ENCODE measurements at places on chromosomes 1 and 21.
A peak's percentile ranks its signal among the peaks of the same experiment; 100 is the strongest.

DNA sequence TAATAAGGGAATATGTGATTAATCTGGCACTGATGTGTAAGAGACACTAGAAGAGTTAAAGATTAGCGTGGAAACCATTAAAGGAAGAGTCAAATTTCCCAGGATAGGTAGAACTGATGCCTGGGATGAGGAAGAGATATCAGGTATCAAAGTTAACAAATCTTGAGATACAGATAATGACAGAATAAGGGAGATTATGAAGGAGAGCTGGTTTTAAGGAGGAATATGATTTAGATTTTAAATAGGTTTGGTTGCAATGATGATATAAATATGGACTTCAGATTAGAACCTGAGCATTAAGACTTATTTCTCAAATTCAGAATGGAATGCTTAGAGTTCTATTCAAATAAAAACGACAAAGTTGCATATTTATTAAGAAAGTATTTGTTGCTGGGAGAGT is 26.2 kb downstream of the MAGI3 start:
- DNase-seq, result no peak

DNA sequence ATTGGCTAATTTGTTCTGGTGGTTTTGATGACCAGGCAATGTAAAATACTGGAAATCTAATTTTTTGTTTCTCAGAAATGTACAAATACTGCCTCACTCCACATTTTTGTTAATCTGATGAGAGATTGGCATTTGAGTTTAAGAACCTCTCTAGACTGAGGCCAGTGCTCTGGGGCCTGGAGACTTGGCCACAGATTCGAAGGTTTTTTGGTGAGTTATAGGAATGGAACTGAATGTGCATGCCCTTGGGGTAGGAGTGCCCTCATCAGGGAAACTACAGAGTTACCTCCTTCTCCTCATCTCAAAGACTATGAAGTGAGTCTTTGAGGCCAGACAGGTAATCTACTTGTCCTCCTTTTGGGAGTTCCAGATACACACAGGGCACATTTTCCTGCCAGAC is 347.9 kb downstream of the LTN1 start:
- DNase-seq, result no peak

DNA sequence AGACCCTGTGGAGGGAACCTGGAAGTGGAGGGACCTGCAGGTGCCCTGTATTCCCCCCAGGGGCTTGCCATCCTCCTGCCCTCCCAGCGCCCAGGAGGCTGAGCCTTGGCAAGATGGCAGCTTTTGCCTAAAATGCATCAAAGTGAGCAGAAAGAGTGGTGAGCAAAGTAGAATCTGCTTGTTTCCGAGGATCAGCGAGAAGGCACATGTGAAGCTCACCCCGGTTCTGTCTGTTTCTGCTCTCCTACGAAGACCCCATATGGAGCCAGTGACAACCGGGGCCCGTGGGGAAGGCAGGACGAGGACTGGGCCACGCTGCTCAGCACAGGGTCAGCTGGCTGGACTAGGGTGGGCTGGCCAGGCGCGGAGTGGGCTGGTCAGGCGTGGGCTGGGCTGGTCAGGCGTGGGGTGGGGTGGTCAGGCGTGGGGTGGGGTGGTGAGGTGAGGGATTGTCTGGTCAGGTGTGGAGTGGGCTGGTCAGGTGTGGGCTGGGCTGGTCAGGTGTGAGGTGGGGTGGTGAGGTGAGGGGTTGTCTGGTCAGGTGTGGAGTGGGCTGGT is 5.2 kb upstream of the FNDC10 start:
- DNase-seq, result no peak

GRCh38 chr1:102879439-102879993 is 228.8 kb downstream of the COL11A1 start:
- DNase-seq, result no peak

DNA sequence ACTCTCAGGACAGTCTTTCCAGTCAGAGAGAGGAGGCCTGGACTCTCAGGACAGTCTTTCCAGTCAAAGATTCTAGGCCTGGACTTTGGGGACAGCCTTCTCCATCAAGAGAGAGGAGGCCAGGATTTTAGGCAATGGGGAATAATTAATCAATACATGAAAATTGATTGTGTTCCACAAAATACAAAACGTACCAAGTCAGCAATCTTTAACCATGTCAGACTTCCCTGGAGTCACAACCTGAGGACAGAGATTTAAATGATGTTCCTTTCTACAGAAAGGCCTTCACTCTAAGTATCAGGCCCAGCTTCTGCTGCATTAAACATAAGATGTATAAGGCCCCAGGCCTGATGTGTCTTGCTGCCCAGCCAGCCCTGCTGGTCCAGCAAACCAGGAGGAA is 27.0 kb upstream of the GPR157 start:
- DNase-seq, result no peak

- peak; percentile 54 for DNase-seq
Observed at GRCh38 chr1:115782571-115783281, 14.2 kb upstream of the CASQ2 start.

GRCh38 chr1:63129855-63130254 is 192.5 kb upstream of the FOXD3 start:
- DNase-seq, result no peak

GRCh38 chr21:40853956-40854688 is 7.2 kb upstream of the DSCAM start:
- DNase-seq, result no peak

GRCh38 chr21:41745971-41746743 is 20.7 kb downstream of the RIPK4 start:
- no peak for DNase-seq

- DNase-seq, result no peak
Observed at GRCh38 chr1:44945967-44946366, 40.4 kb downstream of the EIF2B3 start.

DNA sequence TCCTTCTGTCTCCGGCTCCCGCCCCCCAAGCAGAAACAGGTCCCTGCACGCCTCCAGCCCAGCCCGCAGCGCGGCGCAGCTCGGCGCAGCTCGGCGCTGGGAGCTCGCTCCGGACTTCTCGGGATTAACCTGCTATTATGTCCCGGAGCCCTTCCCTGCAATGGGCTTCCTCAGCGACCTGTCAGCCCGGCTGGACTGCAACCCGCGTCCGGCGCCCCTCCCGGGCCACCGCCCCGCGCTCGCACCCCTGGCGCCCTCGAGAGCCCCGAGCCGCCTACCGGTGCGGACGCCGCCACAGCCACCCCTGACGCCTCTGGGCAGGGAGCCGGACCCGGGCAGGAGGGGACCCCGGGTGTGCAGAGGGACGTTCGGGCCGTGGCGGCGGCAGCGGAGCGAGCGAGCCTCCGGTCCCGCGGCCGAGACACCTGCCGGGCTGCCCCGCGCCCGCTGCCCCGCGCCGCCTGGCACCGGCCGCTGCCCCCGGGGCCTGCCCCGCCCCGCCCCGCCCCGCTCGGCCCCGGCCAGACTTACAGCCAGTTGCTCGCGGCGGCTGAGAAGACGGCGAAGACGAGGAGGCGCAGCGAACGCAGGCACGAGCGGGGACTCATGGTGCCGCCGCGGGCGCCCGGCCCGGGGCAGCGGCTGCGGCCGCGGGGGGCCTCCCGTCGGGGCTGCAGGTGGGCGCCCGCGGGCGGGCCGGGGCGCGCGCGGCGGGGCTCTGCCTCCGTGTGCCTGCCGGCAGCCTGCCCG is 407 bp downstream of the WNT4 start:
- peak; percentile 34 for DNase-seq

GRCh38 chr1:53508991-53509666 is 49.9 kb downstream of the DMRTB1 start:
- peak; percentile 78 for DNase-seq

DNA sequence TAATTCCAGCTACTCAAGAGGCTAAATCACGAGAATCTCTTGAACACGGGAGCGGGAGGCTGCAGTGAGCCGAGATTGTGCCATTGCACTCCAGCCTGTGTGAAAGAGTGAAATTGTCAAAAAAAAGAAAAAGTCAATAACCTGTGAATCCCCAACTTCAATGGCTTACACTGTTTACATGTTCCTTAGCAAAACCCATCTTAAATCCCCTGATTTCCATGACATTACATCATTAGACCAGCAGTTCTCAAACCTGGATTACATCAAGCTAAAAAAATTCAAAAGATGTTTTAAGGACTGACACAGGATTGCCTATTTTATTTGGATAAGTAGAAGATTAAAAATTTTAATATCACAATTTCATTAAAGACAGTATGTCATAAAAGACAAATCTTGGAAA is 12.4 kb downstream of the GPBP1L1 start:
- DNase-seq, result no peak

DNA sequence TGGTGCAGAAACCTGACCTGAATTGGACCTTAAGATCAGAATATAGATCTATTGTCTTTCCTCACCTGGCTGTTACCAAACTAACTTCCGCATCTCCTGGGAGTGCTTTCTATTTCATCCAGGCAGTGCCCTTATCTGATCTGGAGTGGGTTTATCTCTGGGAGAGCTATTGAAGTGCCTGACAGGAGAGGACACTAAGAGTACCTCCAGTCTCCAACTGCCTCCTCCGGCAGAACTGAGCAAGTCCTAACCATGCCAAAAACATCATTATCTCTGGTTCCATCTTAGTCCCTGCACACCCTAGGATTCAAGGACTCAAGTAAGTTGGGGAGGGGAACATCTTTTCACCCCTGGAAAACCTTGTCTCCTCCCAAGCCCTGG is 12.4 kb upstream of the KCNJ15 start:
- DNase-seq, result no peak

- peak; percentile 57 for DNase-seq
Observed at GRCh38 chr1:111204201-111204982, 3.9 kb upstream of the DENND2D start.

DNA sequence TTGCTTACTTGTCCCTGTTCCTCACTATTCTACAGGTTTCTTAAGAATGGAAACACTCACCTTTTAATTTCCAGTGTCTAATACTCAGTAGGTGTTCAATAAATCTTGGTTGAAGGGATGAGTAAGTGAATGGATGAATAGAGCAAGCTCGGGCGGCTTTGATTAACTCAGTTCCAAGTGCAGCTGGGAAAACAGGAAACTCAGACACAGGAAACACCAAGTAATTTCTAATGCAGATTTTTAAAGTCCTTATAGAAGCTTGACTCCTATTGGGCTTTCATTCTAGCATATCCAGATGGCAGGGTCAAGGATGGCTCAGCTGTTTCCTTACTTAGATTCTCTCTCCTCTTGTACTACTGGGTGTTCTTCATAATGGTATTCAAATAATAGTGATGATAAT is 14.0 kb downstream of the CAMK1G start:
- no peak for DNase-seq

GRCh38 chr1:203286161-203286984 is 18.9 kb upstream of the BTG2 start:
- DNase-seq, result peak; percentile 59

DNA sequence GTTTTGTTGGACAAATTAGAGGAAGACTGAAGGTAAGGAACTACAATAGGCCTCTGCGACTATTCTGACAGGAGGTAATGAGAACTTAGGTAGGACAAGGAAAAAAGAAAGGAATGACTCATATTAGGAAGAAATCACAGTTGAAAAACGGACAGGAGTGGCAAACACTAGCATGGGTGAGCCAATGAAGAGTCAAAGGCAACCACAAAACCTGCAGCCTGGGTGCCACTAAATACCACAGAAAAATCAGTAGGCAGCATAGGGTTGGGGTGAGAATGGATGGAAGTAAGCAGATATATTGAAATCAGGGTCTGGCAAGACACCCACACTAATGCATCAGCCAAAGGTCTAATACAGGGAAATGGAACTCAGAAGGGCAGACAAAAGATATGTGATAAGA is 10.0 kb downstream of the RBM34 start:
- no peak for DNase-seq

DNA sequence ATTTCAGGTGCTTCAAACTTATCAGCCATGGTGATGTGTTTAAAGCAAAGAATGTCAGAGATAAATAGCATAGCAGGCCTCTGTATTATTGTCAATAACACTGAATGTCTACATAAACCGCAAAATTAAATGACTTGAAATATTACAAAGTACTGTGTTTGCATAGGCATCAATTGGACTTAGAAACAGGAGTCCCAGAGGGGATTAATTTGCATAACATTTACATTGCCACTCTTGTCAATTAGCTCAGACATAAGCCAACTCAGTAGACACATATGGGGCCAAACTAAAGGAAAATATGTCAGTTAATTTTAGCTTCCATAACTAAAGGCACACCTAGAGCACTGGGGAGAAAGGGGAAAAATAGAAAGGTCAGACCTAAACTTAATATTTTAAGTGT is 814.5 kb upstream of the NEGR1 start:
- no peak for DNase-seq

GRCh38 chr21:21851657-21852056 is 853.4 kb downstream of the NCAM2 start:
- DNase-seq, result no peak

GRCh38 chr1:227729881-227730629 is 5.0 kb downstream of the JMJD4 start:
- DNase-seq, result peak; percentile 40

DNA sequence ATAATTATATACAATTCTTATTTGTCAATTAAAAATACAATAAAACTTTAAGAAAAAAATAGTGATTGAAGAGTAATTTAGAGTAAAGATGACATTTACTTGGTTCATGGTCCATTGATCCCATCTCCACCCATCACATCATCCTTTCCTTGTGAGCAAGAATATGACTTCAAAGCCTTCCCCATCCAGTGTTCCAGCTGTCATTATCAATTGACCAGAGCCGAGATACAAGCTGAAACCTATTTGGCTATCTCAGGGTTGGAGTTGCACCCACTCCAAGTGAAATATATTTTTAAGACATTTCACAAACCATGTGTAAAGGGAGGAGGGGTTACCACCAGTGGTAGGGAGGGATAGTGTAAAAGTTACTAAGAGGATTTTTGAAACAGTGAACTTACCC is 428.9 kb upstream of the C1orf87 start:
- DNase-seq, result no peak

- no peak for DNase-seq
Observed at GRCh38 chr1:194975913-194976312, 1632.3 kb downstream of the KCNT2 start.

GRCh38 chr1:87220993-87221392 is 107.7 kb upstream of the LMO4 start:
- DNase-seq, result no peak

DNA sequence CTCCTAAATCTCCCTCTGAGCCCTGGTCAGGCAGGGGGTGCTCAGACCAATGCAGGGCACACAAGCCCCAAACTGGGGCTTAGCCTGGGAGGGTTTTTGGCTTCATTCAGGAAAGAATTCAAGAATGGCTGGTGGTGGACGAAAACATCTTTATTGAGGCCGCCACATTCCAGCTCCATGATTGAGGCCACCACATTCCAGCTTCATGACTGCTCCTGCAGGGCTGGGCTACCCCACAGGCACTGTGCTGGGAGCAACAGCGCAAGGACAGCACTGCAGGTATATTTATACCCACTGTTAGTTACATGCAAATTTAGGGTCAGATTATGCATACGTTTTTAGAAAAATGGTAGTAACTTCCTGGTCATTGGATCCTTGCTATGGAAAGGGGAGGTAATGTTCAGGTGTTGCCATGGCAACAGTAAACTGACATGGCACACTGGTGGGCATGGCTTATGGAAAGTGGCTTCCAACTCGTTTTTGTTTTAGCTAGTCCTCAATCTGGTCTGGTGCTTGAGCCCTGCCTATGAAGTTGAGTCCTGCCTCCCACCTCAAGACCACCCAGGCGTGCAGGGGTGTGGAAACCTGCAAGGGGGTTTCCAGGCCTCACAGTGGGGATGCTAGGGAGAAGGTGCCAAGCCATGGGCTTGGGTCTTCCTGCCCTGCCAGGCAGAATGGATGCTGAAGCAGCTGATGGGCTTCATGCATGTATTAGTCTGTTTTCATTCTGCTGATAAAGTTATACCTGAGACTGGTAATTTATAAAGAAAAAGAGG is 348.7 kb upstream of the AJAP1 start:
- DNase-seq, result no peak
